ENCODE measurements at places on chromosomes 16 and 17.

DNA sequence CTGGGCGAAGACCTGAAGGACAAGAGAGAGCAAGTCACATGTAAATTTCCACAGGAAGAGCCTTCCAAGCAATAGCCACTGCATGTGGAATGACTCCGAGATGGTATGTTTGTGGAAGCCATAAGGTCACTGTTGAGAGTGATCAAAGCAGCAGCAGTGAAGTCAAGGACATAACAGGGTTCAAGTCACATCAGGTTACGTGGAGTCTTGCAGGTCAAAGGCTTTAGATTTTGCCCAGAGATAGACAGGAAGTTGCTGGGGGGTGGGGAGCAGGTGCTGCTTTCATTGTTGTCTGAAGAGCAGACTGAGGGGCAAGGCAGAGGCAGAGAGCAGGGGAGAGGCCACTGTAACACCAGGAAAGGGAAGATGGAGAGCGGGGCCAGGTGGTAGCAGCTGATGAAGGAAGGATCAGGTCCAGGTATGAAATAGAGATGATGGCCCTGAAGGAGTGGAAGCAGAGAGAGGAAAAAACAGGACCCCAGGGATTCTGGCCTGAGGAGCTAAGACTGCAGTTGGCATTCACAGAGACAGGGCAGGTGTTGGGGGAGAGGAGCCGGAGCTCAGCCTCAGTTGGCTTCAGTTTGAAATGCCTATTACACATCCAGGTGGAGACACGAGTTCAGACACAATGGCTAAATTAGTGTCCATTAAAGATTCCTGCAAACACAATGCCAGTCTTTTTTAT is 129.3 kb upstream of the AXIN2 start:
- no peak for DNase-seq

DNA sequence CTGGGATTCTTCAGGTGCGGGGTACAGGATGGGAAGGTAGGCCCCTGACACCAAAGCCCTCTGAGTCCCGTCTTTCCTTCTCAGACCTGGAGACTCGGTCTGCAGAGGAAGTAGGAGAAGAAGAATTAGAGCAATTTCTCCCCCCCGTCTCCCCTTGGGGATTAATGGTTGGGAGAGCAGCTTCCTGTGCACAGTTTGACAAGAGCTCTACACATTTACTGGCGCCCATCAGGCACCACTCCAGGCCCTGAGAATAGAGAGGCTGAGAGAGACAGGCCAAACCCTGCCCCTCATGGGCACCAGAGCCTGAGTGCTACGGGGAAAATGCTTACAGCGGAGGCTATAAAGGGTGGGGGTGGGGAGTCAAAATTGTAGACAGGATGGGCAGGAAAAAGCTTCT is 3.5 kb upstream of the C16orf74 start:
- no peak for DNase-seq

DNA sequence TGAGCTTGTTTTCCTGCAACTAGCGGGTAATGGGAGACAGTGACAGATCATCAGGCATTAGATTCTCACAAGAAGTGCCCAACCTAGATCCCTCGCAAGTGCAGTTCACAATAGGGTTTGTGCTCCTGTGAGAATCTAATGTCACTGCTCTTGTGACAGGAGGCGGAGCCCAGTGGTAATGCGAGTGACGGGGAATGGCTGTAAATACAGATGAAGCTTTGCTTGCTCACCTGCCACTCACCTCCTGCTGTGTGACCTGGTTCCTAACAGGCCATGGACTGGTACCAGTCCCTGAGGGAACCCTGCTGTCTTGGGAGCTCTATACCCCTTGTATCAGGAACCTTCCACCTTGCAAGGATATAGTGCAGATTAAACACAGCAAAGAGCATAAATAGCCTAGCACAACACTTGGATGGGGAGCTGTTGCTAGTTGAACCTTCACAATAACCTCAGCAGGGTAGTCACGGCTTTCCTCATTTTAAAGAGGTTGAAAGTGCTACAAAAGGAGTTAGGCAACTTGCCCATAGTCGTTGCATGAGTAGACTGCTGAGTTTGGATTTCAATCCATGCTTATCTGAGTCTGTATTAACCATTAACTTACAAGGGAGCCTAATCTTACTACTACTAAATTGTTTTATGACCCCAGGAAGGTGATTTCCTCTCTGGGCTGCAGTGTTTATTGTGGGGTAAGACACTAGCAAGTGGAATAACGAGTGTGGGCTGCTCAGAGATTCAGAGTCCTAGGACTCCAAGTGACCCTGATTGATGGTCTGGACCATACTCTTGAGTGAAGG is 156.6 kb upstream of the ZFHX3 start:
- DNase-seq = no peak

- DNase-seq = no peak
Observed at GRCh38 chr16:57970319-57970718, 609 bp downstream of the CNGB1 start.

GRCh38 chr17:68302666-68303065 is 11.4 kb downstream of the ARSG start:
- no peak for DNase-seq

DNA sequence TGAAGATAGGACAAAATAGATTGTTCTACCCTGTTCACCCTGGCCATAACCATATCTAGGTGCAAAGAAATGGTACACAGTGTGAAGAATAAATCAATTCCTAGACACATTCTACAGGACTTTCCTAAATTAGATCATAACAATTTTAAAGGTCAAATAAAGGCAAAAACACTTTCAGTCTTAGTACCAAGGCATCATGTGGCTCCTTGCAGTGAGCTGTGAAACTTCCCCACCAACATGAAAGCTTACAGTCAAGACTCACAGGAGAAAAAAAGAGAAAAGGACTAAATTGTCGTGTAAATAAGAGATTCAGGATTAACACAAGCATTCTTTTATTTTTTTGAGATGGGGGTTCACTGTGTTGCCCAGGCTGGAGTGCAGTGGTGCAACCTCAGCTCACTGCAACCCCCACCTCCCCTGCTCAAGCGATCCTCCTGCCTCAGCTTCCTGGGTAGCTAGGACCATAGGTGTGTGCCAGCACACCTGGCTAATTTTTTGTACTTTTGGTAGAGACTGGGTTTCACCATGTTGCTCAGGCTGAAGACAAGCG is 14.2 kb downstream of the NSMCE1 start:
- no peak for DNase-seq

- DNase-seq = peak; percentile 18
Observed at GRCh38 chr17:45702666-45703266, 81.4 kb upstream of the CRHR1 start.

DNA sequence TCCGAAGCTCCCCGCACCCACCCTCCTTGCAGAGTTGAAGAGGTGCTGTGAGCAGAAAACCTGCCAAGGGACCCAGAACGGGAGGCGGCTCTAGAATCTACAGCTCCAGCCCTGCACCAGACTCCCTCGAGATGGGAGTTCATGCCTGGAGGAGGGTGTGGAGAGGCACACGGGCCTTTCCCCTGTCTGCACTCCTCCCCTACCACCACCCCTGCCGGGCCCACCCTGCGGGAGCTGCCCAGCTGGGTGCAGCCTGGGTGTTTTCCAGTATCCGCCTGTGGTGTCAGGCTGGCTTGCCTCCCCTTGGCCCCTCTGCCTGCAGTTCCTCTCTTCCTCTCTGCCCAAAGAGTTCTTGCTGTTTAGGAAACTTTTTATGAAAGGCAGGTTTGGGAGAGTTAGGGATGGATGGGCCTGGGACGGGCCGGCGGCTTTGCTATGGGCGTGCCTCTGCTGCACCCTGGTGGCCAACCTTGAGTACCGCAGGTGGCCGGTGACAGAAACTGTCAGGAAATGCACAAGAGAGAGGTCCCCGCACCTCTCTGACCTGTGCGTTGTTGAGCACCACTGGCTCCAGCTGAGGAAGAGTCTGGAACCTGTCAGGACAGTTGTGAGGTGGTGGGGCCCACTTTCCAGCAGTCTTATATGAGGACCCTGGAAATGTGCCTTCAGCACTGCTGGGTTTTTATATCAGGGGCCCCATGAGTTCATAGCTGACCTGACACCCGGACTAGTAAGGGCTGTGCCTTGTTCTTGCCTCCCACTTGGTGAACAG is 354.1 kb downstream of the SEC14L1 start:
- peak; percentile 74 for DNase-seq

GRCh38 chr16:23279721-23280153 is 22.4 kb upstream of the SCNN1B start:
- no peak for DNase-seq

DNA sequence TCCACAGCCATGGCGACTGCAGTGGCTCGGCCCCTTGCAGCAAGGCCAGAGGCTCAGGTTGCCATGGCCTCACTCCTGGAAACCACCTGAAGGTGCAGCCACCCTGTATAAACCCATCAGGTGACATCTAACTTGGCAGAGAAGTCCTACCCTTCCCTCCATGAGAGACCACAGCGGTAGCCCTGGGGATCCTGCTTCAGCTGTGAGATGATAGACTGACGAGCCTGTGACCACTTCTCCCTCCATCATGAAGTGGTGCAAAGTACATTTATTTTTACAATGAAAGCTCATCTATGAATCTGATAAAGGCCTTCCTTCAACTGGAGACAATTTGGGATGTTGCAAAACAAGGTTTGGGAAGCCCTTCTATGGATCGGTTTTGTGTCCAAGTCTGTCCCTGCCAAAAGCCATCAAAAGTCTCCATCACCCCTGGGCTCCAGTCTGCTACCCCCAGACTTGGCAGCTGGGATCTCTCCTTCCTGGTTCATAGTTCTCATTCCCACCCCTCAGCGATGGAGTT is 1.8 kb downstream of the ZACN start:
- no peak for DNase-seq

GRCh38 chr17:42484304-42484703 is 25.6 kb downstream of the ATP6V0A1 start:
- DNase-seq = no peak

DNA sequence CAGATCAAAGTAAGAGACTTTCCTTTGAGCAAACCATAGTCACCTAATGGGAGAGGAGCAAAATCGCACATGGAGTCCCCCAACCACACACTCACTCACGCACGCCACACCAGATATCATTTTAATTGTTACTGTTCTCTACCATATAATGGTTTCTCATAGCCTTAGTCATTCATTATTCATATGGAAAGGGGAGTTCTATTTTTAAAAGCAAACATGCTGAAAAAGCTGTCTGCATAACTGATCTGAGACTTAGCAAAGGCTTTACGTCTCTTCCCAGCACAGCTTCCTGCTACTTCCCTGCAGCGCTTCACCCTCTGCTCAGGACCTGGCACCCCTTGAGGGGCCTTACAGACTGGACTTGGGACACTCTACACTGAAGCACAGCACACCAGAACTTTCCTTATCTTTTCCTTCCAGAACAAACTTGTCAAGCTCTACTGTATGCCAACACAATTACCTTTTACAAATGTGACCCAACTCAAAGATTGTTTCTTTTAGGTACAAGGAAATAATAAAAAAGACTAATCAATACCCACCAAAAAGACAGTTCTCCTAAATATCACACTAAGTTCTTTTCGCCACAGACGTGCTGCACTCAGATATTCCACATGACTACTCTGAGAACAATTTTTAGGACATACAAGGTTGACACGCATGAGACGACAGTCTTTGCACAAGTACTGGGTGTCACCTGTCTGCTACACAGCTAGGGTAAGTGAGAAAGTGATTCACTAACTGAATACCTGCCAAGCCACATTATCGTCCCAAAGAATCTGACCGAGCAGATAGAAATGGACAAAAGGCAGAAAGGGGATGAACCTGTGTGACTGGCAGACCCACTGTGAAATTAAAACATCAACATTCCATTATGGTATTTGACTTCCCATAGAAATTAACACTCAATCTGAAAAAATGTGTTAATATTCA is 21.5 kb downstream of the SRP68 start:
- DNase-seq = no peak

DNA sequence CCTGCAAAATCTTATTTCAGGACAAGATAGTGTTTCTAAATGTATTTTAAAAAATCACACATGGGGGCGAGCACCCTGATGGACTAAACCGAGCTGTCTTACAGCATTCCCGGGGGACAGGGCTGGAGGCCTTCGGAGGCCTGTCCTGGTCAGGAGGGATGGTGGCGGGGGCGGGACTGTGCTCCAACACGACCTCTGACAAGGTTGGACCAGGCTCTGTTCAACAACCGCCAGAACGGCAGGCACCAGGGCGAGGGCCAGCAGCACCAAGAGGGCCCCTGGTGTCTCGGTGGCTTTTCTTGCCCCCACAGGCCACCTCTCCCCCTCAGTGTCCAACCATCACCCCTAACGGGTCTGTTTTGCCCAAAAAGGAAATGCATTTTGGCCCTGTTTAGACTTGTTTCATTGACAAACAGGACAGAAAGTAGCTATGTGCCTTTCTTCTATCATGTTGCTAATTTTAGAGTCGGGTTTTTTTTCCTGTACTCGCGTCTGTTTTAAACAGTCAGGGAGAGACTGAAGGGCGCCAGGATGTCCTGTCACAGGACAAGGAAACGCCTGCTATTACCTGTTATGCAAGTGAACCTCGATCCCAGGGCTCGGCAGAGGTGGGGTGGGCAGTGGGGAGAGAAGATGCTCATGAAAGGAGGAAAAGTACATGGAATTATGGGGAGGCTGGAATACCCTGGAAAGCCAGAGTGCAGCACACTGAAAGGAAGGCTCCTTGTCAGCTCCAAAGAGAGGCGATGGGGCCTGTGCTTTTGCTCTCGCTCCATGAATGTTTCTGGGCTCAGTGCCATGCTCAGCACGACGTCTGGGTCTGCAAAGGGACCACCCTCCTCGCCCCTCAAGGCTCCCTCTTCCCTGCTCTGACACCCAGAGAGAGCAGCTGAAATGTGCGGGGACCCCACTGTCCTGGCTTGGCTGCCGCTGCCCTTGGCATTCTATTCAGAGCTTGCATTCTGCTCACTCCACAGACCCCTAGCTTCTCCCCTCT is 11.9 kb downstream of the TMEM204 start:
- no peak for DNase-seq

- DNase-seq = no peak
Observed at GRCh38 chr16:11624205-11624604, 37.5 kb upstream of the LITAF start.

- peak; percentile 61 for DNase-seq
Observed at GRCh38 chr17:77320485-77321256, 179.9 kb downstream of the SEC14L1 start.

- DNase-seq = peak; percentile 51
Observed at GRCh38 chr16:53056392-53056881, 1.6 kb downstream of the CHD9 start.

GRCh38 chr16:30992276-30992780 is 7.3 kb downstream of the HSD3B7 start:
- DNase-seq = no peak

- DNase-seq = no peak
Observed at GRCh38 chr17:40331743-40332641, 23.0 kb downstream of the RARA start.

DNA sequence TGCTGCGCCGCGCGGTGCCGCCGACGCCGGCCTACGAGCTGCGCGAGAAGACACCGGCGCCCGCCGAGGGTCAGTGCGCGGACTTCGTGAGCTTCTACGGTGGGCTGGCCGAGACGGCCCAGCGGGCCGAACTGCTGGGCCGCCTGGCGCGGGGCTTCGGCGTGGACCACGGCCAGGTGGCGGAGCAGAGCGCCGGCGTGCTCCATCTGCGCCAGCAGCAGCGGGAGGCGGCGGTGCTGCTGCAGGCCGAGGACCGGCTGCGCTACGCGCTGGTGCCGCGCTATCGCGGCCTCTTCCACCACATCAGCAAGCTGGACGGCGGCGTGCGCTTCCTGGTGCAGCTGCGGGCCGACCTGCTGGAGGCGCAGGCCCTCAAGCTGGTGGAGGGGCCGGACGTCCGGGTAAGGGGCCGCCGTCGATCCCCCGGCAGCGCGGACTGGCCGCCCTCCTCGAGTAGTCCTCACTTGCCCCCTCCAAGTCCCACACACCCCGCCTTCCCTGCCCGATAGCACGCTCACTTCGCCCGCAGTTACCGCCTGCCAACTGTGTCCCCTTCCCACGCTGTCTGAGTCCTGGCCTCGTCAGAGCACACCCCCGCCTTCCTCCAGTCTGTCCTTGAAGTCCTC is 470 bp downstream of the MLYCD start:
- DNase-seq = peak; percentile 40
